Upper lobe of right lung (tissue), 1 donor: ENCODE measurements at places on chromosomes 12 and 14. TPM values are rescaled to one million over a fixed set of nuclear protein-coding genes. Genes with fewer than 3 reads are reported as not detected.

RHOJ gene
- total RNA-seq: 38.6 TPM

GRCh38 chr14:70894868-70895267 lies 12.4 kb upstream of the PCNX1 start:
- DNase-seq: no peak

GSC gene
- total RNA-seq: not detected

CCDC184 gene
- total RNA-seq: 0.61 TPM

- no peak for DNase-seq
Observed at GRCh38 chr14:45287610-45288009, 34.6 kb upstream of the MIS18BP1 start.

DNA sequence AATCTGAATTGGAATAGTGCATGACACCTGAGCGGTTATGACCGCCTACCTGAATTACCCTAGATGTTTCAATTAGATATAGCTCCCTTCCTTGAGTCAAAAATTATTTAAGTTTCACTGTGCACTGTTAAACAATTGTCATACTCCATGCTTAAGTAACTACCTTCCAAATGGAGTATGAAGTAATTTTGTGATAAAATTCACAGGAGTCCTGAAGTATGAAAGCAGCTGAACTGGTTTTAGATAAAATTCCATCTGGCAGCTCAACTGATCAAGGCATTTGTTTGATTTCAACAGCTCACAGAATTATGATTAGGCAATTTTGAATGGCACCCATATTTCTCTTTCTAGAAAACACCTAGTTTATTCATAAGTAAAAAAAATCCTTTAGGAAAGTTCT lies 19.5 kb downstream of the PRICKLE1 start:
- DNase-seq: no peak

GRCh38 chr14:81452341-81453133 lies 52.4 kb upstream of the STON2 start:
- no peak for DNase-seq

TMEM132C gene
- 0.64 TPM for total RNA-seq

GRCh38 chr12:3367750-3368444 lies 123.1 kb upstream of the PRMT8 start:
- no peak for DNase-seq

GRCh38 chr14:51726166-51726899 lies 74.6 kb downstream of the FRMD6 start:
- DNase-seq: no peak

DNA sequence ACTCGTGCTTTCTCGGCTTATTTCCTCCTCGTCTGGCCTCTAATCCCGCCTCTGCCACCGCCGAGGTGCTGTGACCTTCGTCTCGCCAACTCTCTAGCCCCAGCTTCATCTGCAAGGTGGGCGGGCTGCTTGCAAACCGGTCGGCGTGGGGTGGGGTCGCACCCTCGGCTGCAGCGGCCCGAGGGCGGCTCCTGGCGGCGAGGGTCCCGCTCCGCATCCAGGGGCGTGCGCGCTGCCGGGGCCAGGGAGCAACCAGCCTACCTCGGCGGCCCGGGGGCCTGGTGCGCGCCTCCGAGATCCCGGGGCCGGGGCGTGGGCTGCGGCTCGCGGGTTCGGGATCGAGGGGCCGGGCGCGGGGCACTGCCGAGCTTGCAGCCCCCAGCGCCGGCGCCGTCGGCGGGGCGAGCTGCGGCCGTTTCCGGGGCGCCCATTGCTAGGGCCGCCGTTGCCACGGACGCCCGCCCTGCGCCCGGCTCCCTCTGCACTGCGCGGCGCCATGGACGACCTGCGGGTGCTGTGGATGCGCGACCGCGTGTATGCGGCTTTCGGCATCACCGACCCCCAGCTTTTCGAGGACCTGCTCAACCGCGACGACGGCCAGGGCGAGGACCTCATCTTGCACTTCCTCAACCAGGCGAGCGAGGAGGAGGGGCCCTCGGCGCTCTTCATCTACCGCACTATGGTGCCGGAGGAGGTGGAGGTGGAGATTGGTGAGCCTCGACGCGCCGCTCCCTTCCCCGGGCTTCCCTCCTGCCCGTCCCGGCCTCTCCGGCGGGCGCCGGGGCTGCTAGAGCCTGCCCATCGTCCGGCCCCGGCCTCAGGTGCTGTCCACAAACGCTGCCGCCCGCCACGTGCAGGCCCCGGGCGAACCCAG lies at the start of gene DNAH10:
Gene DNAH10, plus strand, starts transcription at position 461 of the 874 bp plus-strand sequence. Its CDS starts 36 bp downstream, at position 497.
- peak; percentile 73 for DNase-seq

- DNase-seq: no peak
Observed at GRCh38 chr14:20782280-20782890, 1.3 kb downstream of the RNASE6 start.

DNA sequence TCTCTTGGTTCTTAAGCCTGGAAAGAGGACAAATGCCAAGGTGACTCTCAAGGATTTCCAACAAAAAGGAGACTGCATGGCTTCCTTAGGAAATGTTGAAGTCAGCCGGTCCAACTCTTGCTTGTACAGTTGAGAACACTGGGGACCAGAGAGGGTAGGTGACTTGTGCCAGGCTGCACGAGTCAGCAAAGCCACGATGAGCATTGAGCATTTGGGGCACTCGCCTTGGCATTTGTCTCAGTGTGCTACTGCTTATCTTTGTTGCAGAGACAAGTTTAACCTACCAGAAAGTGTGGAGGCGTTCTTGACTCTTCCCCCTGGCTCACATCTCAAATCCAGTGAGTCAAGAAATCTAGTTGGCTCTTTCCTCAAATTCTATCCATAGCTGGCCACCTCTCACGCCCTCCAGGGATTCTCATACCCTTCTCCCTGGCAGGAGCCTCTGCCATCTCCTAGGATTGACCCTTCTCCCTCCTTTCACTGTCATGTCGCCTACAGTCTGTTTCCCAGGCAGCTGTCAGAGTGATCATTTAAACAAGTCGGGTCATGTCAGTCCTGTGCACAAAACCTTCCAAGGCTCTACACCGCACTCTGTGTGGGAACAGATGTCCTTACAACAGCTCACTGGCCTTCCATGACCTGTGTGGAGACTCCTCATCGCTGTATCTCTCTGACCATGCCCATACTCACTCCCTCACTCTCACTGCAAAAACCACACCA lies 17.2 kb upstream of the KRT83 start:
- DNase-seq: no peak

GRCh38 chr14:58085877-58086276 lies 66.1 kb downstream of the ARMH4 start:
- no peak for DNase-seq

DNA sequence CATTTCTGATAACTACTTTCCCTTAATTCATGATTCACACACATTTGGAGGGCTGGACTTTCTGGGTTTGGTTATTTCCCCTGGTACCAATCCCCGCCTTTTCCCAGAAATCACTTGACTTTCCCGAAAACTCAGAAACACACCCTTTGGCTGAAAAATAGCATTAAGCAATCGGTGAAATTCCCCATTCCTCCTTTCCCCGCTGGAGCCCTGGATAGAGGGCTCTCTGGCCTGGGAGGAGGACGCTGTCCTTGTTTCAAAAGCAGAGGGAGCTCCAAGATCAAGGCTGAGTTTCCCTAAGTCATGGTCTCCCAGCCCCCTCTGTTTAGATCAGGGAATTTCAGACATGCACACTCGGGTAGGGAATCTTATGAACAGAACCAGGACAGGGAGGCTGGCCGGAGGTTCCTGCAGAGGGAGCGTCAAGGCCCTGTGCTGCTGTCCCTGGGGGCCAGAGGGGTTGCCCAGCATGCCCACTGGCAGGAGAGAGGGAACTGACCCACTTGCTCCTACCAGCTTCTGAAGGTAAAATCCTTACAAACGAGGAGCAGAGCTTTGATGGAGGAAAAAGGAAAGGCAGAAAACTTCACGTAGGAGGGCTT lies at the start of gene C1S:
Gene C1S, plus strand, starts transcription at position 366 of the 602 bp plus-strand sequence. CDS start 1,195 bp downstream, outside the sequence.
- peak; percentile 73 for DNase-seq

SDR39U1 gene
- total RNA-seq: 61.6 TPM

- no peak for DNase-seq
Observed at GRCh38 chr14:72830786-72831594, 62.9 kb downstream of the DPF3 start.

DNA sequence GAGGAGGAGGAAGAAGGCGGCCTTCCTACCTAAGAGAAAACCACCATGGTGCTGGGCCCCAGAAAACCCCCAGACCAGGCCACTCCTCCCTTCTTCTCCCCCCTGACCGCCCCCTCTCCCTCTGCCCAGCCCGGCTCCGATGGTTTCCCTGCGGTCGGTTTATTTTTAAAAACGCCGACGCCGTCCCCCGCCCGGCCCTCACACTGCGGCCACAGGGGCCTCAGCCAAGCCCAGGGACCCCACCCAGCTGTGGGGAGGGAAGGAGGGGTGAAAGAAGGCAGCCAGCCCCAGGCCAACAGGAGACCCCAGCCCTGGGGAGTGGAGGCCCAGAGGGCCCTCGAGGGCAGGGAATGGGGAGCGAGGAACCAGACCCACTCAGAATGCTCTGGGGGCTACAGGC lies 3.4 kb downstream of the SP7 start:
- DNase-seq: no peak

GRCh38 chr14:50763382-50764007 lies 67.5 kb downstream of the NIN start:
- DNase-seq: no peak

KCNK10 gene
- total RNA-seq: 0.09 TPM

DNA sequence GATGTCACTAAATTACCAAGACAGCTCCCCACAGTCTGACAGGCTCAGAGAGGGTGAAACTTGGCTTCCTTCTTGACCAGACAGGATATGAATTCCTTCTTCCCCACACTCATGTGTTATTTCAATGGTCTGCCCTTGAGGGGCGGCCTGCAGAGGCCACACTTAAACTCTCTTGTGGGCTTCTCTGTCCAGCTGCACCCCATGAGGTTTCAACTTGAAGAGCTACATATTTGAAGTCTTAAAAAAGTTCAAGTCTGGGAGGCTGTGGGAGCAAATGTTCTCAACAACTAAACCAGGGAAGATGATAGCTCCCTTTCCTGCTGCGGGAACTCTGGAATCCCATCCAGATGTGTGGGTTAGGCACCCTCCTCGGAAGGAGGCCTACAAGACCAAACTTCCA lies 98.3 kb downstream of the TTC7B start:
- no peak for DNase-seq

- DNase-seq: no peak
Observed at GRCh38 chr12:108356835-108357806, 18.0 kb upstream of the CMKLR1 start.

HOTAIR gene
- total RNA-seq: not detected
